ENCODE measurements at places on chromosomes 12 and 14. TPM values are rescaled to one million over a fixed set of nuclear protein-coding genes. Genes with fewer than 3 reads are reported as not detected.

The MANSC1 gene
- 63.6 TPM for total RNA-seq

The SPX gene
- total RNA-seq: not detected

The CISTR gene
- total RNA-seq: not detected

The TEX22 gene
- 2.4 TPM for total RNA-seq

The ANO2 gene
- 2.2 TPM for total RNA-seq

The HOXC11 gene
- total RNA-seq: not detected

The NTF3 gene
- total RNA-seq: 0.49 TPM

DNA sequence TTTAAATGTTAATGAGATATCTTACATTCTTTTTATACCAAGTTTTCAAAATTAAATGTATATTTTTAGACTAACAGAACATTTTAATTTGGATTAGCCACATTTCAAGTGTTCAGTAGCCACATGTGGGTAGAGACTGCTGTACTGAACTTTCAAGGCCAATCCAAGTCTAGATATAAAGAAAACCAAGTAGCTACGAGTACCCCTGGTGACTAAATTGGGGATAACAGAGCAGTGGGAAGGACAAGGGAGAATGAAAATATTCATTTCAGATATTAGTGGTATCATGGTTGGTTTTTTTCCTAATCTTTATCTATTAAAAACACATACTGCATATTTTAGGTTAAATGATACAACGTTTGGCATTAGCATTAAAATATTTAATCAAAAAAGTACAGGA, 69.4 kb upstream of the RHOJ start:
- DNase-seq: no peak

DNA sequence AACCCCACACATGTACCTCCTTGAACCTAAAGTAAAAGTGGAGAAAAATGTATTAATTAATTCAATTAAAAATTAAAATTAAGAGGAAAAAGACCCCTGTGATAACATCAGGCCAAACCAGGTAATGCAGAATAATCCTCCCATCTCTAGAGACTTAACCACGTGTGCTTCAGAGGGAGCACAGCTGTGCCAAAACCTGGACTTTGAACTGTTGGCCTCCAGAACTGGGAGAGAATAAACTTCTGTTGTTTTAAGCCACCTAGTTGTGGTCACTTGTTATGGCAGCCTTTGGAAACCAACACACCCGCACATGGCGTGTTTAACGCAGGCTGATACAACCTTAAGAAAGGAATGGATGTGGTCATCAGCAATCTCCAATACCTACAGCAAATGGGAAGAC, 23.8 kb downstream of the OAS2 start:
- DNase-seq: no peak

GRCh38 chr14:93954900-93955849, 21.2 kb downstream of the ASB2 start:
- DNase-seq: no peak

DNA sequence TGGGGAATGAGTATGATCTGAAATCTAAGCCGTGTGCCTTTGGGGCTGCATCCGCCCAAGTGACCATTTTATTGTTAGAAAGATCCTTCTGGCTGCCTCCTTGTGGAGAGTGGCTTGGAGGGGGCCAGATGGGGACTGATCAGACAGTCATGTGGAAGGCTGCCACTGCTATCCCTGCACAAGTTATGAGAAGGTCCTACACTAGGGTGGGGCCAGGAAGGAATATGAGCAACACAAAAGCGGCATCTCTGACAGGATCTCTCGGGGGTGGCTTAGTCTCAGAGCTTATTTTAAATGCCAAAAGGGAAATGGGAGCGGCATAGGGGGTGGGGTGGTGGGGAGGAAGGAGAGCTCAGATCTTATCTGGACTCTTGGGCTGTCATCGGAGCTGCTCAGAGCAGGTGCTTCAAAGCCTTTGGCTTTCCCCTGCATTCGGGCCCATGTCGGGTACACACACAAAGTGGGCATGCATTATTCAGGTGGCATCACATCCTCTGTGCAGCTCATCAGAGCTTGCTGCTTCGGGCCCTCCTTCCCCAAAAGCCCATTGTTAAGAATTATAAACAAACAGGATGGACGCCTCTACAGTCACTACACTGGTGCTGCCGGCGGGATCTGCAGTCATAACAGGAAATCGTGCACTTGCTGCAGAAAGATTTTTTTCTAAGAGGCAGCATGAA, 805.4 kb downstream of the VRK1 start:
- DNase-seq: no peak

DNA sequence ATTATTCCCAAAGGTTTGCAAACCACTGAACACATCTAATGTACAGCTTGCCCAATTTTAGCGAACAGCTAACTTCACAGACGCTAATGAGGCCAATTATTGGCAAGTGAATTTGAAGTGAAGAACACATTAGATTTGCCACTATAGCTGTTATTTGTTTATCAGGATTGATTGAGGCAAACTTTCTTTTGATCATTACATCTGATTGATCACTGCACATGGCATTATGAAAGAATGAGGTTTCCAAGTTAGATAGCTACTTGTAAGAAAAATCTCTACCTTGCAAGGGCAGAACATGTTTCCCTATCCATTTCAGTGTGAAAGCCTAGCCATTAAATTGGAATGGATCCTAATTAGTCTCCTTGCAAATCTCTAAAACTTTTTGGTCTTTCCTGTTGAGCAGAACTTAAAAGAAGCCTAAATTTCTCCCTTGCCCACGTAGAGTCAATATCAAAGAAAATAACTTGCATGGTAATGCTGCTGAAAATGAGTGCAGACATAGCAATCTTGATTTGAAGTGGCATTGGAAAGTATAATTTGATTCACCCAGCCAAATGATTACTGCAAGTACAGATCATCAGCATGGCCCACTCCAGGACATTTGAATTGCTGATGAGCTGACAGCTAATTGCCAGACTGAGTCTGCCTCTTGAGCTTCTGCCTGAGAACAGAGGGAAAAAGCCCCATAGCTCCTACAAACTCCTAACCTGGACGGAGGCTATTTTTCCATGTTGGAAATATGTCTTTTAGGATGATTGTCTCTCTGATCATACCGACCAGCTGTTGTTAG, 98.6 kb downstream of the TPH2 start:
- no peak for DNase-seq

- no peak for DNase-seq
These were observed 199.7 kb upstream of the ATXN7L3B start for GRCh38 chr12:74337951-74338350.

DNA sequence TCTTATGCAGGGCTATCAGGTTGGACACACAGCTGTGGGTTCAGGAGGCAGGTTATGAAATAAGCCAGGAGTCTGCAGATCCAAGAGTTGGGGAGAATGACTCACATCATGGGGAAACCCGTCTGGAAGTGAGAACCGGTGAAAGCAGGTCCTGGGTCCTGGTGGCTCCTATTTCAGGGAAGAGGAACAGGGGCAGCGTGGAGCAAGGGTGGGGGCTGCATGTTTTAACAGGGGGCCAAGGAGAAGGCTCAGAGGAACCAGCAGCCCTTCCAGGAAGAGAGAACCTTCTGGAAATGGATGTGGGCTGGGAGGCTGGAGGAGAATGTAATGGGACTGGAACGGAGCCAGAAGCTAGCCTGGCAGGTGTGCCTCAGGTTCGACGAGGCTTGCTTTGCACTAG, 7.8 kb upstream of the KRT74 start:
- no peak for DNase-seq

- no peak for DNase-seq
These were observed 718.1 kb downstream of the DIO2 start for GRCh38 chr14:79493081-79493645.

Measured in colonic mucosa (tissue), 4 donors.